ENCODE measurements at places on chromosomes 3 and 15. TPM values are rescaled to one million over a fixed set of nuclear protein-coding genes. Genes with fewer than 3 reads are reported as not detected.

The EFL1 gene
- 9.9 TPM for total RNA-seq

The MRPL47 gene
- 41.4 TPM for total RNA-seq

The IL5RA gene
- total RNA-seq = not detected

The PDIA5 gene
- 24.2 TPM for total RNA-seq

The KBTBD13 gene
- not detected for total RNA-seq

The SLC2A2 gene
- total RNA-seq = not detected

The RASL12 gene
- total RNA-seq = not detected
